ENCODE measurements at places on chromosomes 16 and 17.

DNA sequence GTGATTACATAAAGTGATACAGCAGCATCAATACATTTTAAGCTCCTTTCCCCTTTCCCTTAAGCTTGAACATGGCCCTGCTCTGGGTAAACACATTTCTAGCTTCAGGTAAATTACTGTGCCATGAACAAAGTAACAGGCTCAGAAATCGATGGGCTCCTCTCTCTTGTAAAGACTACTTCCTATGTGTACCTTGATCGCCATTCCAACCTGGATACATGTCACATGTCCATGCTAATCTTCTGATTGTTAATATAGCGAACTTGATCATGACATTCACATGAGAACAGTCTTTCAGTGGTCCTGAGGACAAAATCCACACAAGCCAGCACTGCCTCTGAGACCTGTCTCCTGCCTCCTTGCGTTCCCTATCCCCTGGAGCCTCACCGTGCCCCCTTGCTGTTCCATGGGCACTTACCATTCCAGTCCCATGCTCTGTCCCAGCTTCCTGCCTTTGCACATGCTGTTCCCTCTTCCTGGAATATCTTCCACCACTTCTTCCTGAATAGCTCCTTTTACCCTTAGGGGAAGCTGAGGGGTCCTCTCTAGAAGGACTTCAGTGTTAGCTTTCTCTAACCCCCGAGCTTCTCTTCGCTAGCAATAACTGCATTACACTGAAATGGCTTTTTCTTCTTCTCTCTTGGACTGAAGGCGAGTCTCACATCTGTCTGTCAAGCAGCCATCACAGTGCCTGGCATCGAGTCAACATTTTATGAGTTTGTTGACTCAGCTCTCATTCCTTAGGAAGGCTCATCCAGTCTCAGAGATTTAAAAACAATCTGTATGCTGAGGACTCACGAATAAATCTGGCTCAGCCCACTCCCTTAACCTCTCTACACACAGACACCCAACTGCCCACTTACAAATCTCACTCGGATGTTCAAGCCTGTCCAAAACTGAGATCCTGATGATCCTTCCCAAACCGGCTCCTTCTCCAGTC, 93.3 kb downstream of the ASIC2 start:
- DNase-seq: peak; percentile 61

GRCh38 chr17:45237686-45238085, 16.0 kb downstream of the FMNL1 start:
- DNase-seq: no peak

GRCh38 chr16:56109994-56110393, 81.3 kb upstream of the GNAO1 start:
- DNase-seq: no peak

DNA sequence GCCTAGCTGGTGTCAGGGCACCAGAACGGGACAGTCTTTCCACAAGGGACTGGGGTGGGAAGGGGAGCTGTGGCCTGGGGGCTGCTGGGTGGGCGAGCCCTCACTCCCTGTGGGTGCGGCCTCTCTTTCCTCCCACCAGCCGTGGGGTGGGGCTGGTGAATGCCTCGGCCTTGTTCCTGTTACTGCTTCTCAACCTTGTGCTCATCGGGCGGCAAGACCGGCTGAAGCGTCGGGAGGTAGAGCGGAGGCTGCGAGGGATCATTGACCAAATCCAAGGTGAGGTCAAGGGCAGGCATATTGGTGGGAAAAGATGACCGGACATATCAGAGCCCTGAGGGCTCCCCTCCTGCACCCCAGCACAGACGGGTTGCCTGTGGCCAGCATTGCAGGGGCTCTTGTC, 29.2 kb downstream of the CASKIN2 start:
- no peak for DNase-seq

DNA sequence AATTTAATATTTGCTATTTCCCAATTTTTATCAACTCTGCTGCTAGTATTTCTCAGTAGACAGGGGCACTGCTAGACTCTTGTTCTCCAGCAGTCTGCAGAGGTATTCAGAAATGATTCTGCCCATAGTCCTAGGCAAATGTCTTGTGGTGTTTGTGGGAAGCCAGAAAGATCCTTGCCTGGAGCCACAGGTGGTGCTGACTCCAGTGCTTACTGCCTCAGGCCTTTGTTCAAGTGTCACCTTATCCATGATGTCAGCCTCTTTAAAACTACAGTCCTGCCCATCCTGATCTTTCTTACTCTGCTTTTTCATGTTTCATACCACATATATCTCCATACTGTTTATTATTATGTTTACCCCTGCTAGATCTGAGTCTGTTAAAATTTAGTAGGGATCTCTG, 26.5 kb downstream of the ZSWIM7 start:
- no peak for DNase-seq

GRCh38 chr16:30829130-30830071, 42.4 kb upstream of the ZNF629 start:
- DNase-seq: no peak

DNA sequence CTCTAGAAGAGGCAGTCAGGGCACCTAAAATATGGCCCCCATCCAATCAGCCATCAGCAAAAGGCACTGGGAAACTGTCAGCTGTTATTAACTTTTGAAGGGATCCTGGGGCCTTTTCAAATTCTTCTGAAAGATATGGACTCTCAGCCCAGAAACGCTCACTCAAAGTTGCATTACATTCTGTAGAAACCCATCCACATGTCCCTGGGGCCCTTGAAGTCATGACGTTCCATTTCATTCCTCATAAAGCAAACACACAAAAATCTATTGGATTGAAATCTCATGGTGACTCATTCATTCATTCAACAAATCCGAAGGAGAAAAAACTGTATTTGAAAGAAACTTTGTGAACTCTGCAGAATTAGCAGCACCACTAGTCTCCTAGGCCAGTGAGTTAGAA, 215.3 kb downstream of the C16orf95 start:
- no peak for DNase-seq

- DNase-seq: no peak
These were observed 102.5 kb upstream of the CLEC3A start for GRCh38 chr16:77919761-77920415.

DNA sequence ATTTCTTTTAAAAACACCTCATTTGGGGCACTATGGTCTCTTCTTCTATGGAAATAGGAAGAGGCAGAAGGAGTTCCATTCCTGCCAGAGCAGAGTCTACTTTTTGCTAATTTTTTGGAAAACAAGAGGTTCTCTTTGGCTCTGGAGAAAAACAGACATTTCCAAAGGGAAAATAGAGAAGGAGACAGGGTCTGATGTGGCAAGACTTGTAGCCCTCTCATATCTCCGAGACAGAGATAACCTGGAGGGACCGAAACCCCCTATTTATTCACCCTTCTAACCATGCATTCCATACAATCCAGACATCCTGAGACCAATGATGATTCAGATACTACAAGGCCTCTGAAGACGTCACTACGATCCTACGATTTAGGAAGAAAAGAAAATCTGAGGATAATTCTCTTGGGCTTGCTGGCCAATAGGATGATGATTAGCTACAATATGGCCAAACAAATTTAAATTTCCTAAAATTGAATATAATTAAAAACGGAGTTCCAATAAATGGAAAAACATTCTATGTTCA, 70.2 kb downstream of the HIC1 start:
- no peak for DNase-seq

DNA sequence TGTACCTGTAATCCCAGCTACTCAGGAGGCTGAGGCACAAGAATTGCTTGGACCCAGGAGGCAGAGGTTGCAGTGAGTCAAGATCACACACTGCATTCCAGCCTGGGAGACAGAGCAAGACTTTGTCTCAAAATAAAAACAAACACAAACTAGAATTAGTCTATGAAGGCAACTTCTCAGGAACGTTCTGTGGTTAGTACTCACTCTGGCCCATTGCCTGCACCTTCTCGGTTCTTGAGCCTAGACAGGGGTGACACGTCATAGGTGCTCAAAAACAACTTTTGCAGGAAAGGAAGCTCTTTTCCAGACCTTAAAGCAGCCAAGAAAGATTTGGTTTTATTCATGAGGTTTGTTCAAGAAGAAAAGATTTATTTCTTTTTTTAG, 22.3 kb upstream of the CNOT1 start:
- DNase-seq: no peak

GRCh38 chr16:53711390-53711789, 7.4 kb downstream of the FTO start:
- no peak for DNase-seq

- no peak for DNase-seq
These were observed 8.5 kb downstream of the NR1D1 start for GRCh38 chr17:40091691-40092397.

- DNase-seq: no peak
These were observed 72.1 kb upstream of the LYRM9 start for GRCh38 chr17:27965224-27965623.

DNA sequence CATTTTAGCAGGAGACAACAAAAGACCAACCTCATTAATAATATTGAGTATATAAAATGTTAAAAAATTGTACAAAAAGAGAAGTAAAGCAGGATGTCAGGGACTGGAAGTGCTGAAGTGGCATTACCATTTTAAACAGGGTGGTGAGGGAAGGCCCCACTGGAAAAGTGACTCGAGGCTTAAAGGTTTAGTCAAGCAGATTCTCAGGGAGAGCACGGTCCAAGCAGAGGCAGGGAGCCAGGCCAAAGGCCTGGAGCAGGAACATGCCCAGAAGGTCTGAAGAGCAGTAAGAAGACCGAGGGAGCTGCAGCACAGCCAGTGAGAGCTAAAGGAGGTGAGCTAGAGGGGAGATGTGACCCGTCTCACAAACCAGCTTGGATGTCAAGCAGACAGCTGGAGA, 7.6 kb downstream of the XPO6 start:
- DNase-seq: no peak

DNA sequence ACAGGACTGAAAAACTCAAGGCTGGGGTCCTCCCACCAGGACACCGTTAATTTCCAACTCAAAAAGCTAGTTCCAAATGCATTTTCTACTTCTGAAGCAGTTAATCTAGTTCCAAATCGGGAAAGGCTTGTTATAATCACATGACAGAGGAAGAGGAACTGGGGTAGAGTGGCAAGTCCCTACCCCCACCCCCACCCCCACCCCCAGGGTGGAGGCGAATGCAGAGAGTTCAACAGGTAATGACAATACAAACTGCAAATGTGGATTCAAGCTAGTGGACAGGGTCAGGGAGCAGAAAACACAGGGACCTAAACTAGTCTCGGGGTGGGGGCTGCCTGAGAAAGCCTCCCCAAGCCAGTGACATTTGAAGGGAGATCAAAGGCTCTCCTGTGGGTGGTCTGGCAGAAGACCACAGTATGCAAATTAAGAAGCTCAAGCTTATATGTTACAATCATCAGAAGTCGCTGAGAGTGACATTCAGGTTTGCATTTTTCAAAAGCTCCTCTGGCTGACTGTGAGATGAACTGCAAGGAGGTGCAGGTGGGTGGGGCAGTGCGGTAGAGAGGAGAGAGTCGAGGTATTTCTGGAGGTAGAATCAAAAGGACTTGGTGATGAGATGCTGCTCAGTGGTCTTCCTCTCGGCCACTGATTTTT, 56.4 kb upstream of the SLC25A19 start:
- DNase-seq: no peak

GRCh38 chr16:55534756-55535155, 25.9 kb downstream of the LPCAT2 start:
- DNase-seq: no peak

GRCh38 chr17:42191275-42191608, 3.1 kb downstream of the GHDC start:
- no peak for DNase-seq
